H9 (cell line): ENCODE measurements at places on chromosomes 7 and 10.
A peak's percentile ranks its signal among the peaks of the same experiment; 100 is the strongest.

DNA sequence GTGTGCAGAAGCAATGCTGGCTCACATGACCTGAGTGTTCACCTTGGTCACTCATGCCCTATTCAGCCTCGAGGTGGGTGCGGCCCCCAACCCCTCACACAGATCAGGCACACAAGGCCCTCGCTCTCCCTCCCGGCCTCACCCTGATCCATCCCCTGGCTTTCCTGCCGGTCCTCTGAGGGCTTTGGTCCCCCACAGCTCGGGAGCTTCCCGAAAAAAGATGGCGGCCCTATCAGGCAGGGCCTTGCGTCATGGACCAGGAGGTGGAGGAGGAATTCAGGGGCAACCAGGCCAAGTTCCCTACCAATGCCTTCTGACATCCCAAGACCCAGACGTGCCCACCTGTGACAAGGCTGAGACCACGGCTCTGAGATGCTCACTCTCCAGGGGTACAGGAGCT is 43.7 kb upstream of the DNAAF5 start:
- no peak for DNase-seq

- DNase-seq = no peak
These were observed 2.2 kb downstream of the SMARCD3 start for GRCh38 chr7:151246102-151246850.

- DNase-seq = no peak
These were observed 66.6 kb downstream of the FRMPD2 start for GRCh38 chr10:48207853-48208252.

- no peak for DNase-seq
These were observed 24.4 kb upstream of the PDCD4 start for GRCh38 chr10:110847374-110847773.

- DNase-seq = no peak
These were observed 23.5 kb upstream of the ZNF12 start for GRCh38 chr7:6730343-6730633.

DNA sequence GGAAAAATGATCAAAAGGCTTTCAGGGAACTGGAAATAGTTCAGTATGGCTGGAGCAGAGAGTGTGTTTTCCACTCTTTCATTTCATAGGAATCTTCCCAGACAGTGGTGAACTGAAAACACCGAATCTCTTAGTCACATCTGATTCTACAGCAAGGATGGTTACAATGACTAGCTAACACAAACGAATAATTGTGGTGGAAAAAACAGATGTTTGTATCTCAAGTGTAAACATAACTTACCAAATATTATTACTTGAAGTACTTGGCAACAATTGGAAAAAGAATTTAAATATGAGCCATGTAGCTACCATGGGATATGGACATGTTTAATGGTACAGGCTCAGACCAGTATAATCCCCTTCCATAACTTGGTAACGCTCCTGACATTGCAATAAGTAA is 21.1 kb upstream of the BPGM start:
- no peak for DNase-seq

GRCh38 chr10:61974601-61975390 is 73.3 kb downstream of the ARID5B start:
- DNase-seq = no peak

GRCh38 chr7:3980300-3980643 is 679.2 kb downstream of the SDK1 start:
- no peak for DNase-seq

DNA sequence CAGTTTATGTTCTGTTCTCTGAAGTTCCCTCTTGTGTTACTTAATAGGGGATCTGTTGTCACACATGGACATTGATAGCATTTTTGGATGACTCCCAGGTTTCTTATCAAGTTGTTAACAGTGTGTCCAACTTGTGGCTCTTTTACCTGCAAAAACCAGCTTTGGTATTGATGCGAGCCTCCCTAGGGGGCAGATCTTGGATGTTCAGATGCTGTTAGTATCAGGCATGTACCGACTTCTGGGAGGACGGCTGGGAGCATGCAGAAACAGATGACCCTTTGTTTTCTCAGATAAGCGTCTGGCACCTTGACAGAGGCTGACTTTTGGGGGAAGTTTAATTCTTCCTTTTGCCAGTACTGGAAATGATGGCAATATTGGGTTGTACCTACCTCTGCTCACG is 2.2 kb downstream of the PLPP4 start:
- no peak for DNase-seq

GRCh38 chr10:132335189-132336063 is 3.4 kb downstream of the LRRC27 start:
- DNase-seq = peak; percentile 71

DNA sequence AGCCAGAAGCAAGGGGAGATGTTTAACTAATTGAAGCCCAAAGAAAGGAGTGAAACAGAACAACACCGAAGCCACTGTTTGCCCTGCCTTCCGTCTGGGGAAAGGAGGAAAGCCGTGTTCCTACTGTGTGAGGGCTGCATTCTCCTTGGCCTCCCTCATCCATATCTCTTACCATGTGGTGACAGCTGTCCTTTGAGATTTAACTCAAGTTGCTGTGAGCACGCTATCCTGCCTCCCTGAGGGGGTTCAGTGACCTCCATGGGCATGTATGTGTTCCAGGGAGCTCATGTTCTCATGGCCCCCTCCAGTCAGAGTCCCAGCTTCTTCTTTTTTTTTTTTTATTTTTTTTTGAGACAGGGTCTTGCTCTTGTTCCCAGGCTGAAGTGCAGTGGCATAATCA is 26.2 kb upstream of the CRHR2 start:
- no peak for DNase-seq

DNA sequence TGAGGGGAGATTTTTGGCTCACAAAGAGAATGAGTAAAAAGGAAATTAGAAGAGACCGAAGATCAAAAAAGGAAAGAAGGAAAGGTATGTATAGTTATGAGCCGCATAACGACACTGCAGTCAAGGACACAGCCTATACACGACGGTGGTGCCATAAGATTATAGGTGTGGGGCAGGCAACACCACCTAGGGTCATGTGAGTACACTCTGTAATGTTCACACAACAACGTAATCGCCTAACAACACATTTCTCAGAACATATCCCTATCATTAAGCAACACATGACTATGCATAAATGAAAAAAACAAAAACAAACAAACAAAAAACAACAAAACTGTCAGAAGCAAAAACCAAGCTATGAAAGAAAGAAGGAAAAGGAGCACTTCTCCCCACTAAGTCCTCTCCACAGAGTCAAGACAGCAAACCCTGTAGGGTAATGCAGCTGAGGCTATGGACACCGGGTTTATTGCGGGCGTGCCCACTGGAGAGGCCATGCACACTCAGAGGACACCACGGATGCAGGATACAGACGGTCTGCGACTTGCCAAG is 45.1 kb downstream of the PIP4K2A start:
- no peak for DNase-seq

DNA sequence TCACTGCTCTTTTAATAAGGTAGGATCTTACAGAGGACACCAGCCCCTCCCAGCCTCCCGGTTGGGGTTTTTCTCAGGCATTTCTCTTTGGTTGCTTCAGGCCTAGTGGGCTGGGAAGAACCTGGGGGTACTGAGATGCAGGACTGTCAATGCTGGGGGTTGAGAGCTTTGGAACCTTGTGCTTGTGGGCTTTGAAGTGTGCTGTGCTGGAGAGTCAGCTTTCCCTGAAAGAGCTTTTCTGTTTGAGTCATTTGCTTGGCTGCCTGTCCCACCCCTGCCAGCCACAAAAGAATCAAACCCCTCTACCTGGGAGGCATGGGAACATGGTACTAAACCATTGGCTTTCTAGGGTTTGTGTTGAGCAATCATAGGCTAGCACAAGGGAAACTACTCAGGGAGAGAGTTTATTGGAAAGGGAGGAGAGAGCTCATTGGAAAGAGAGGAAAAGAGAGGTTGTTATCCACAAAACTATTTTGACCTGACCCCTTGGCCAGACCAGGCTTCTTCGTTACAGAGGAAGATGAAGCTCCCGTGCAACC is 1.4 kb downstream of the SCD start:
- no peak for DNase-seq

GRCh38 chr10:11869219-11869618 is 46.1 kb downstream of the PROSER2 start:
- DNase-seq = no peak

GRCh38 chr10:78301481-78301880 is 267.8 kb downstream of the RPS24 start:
- peak; percentile 27 for DNase-seq

GRCh38 chr10:14820010-14820774 is 17.6 kb downstream of the CDNF start:
- no peak for DNase-seq

- DNase-seq = no peak
These were observed 126.0 kb downstream of the SKIDA1 start for GRCh38 chr10:21399392-21400035.

- no peak for DNase-seq
These were observed 15.4 kb upstream of the CTBP2 start for GRCh38 chr10:125175807-125176206.

GRCh38 chr10:86598151-86598550 is 56.2 kb upstream of the OPN4 start:
- DNase-seq = no peak

- DNase-seq = peak; percentile 34
These were observed 4.4 kb downstream of the SMIM30 start for GRCh38 chr7:113113912-113114311.

- DNase-seq = no peak
These were observed 22.5 kb downstream of the LRRC27 start for GRCh38 chr10:132354356-132355094.
